SW 1271 (cell line): ENCODE measurements at places on chromosomes 4 and X.
A peak's percentile ranks its signal among the peaks of the same experiment; 100 is the strongest.

GRCh38 chr4:161907590-161907955 is 256.2 kb downstream of the FSTL5 start:
- no peak for DNase-seq

DNA sequence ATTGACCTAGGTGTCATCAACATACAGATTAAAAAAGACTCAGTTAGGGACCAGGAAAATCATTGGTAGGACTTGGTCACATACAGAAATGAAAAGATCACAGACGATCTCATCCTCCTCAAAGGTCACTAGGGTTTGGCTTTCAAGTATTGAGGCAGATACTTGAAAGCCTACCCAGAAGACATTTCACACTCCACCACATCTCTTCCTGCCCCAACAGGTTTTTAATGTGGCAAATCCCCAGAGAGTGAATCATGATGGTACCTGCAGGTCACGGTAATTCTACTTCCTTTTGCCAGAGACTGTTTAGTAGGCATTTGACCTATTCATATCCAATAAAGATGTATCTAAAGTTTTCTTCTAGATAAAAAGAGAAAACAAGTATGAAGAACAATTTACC is 44.1 kb downstream of the INPP4B start:
- DNase-seq = no peak

DNA sequence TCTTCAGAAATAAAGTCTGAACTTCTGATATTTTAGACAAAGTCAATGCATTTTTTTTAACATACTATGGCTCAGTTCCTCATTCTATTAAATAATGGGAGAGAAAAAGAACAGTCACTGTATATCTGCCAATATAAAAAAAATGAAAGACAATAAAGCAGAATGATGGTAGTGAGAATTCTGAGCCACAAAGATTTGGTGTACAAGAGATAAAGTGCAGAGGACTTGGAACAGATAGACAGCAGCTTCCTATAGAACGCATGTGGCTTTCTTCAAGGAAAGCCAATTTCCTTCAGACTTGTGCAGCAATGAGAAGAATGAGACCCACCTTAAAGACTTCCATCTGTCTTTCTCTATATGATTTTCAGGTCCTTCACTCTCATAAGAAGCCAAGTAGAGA is 39.7 kb downstream of the RASGEF1B start:
- DNase-seq = no peak

GRCh38 chr4:13700021-13700857 is 72.7 kb upstream of the BOD1L1 start:
- no peak for DNase-seq

DNA sequence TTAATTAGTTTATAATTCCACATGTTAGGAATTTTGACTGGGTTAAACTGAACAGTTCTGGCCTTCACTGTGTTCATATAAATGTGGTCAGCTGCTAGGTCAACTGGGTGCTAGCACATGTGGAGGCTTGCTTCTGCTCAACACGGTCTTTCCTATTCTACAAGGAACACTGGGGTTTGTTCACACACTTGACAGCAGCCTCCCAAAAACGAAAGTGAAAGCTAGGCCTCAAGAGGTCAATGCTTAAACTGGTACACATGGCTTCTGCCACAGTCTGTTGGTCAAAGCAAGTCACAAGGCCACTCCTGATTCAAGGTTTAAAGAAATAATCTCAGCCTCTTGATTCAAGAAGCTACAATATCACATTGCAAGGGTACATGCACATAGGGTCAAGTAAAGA is 126.5 kb downstream of the QDPR start:
- DNase-seq = peak; percentile 35

GRCh38 chr4:143270256-143270838 is 66.3 kb upstream of the GAB1 start:
- no peak for DNase-seq

DNA sequence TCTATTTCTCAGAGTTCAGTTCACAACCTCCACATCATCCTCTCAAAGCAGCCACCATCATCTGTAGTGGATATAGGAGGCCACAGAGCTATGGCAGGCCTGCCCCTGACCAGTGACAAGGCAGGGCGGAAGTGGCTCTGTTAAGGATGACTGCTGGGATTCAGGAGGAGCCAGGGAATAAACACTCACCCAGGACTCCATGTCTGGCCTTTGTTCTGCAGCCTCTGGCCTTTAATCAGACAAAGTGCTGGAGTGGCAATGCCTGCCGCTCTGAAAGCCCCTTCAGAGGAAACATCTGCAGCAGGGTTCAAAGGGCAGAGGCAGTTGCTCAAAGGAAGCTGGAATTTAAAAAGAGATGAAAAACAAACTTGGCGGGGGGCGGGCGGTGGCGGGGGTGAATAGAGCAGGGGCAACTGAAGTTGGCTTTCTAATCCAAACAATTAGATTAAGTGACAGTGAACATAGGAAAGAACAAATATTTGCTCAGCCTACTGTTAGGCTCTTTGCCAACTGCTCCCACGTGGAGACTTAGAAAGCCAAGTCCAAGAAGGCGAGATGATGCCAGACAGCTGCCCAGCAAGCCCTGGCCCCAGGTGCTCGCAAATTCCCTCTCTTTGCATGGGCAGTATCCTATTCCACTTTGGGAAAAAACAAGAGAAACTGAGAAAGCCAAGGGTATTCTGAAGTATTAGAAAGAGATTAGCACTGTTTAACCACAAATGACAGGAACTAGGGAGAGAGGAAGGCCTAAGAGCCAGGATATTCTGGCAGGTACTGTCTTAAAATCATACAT is 5.5 kb downstream of the MPP1 start:
- DNase-seq = no peak
